ENCODE measurements at places on chromosomes 2 and 18.

DNA sequence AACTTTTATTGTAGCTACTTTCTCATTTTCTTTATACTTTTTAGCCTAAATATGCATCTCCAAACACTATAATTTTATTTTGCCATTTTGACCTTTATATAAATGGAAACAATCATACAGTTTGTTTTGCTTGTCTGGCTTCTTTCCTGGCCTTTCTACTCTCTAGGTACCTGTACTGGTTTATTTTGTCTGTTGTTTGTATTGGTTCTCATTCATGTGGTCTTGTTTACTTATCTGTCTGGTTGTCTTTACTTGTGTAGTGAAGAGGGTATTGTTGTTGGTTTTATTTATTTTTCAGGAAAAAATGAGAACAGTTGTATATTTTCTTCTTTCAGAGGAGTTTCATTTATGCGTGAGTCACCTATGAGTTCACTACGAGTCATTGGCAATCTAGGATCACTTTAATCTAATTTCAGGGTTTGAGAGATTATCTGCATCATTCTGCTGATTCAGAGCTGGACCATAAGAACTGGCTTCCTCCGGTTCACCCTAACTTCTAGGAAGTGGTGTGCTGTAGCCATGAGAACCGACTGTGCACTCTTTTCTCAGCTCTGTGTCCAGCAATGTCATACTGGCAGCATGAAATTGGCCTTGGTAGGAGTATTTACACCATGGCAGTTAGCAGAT lies 33.1 kb upstream of the HDAC4 start:
- DNase-seq, result no peak

GRCh38 chr2:212294816-212295215 lies 243.8 kb downstream of the ERBB4 start:
- no peak for DNase-seq

GRCh38 chr2:177225965-177226360 lies 13.4 kb downstream of the HNRNPA3 start:
- DNase-seq, result no peak

GRCh38 chr2:231692847-231693246 lies 15.5 kb upstream of the PTMA start:
- DNase-seq, result no peak

DNA sequence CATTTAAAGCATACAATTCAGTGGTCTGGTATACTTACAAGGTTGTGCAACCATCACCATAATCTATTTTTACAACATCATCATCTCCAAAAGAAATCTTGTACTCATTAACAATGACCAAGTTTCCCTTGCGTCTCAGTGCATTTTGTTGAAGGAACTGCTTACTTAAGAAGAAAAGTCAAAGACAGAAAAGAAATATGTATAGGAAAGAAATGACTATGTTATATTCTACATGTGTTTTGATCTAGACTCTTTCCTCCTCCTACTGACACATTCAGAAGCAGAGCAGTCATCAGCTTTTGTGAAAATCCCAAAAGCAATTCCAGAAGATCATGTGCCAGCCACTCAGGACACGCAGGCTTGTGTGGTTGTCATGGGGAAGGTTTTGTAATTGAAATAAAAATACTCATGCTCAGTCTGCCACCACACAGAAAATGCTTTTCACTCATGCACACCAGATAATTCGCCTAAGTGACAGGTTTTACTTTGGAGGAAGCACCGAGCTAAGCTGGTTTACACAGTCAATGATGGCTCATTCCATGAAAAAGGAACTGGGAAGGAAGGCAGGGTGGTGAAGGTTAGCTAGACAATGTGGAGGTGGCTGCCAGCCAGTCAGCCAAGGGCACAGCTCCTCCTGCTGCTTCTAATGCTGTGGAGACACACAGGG lies 158.5 kb upstream of the REV1 start:
- peak; percentile 46 for DNase-seq

DNA sequence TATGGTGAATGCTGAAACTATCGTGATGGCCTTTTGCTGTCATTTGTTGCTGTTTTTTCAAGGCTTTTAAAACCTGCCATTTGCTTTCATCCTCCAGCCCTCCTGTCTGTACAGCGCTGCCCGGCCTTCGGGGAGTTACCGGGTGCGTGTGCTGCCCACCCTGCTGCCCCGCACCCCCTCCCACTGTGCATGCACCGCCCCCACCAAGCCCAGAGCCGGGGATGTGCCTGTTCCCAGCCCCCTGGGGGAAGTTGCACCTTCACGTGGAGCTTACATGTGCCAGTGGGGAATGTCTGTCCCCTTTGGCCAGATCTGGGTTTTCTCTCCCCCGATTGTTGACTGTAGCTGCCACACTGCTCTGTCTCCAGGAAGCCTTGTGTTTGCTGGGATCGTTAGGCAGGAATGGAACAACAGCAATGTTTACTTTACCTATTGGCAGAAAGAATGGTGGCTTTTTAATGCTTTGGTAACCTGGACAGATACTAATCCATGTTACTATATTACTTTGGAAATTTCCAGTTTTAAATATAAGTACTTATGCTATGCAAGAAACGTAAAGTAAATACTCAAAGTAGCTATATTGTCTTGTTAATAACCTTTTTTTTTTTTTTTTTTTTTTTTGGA lies 64.8 kb upstream of the RBM44 start:
- DNase-seq, result no peak

DNA sequence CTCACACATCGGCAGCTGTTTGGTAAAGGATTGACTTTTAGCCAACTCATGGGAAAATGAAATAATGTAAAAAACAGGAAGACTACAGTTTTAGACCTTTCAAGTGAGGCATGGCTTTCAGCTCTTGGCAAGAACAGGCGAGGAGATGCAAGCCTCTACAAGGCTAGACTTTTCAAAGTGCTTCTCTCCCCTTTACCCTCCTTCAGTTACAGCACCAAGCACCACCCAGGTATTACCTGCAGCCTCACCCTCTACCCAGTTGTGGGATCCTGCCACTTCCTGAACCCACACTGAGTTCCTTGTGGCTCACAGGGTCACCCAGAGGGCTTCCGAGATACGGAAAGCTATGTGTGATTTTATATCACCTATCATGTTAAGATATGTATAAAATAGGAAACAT lies 14.7 kb downstream of the UGT1A10 start:
- no peak for DNase-seq

DNA sequence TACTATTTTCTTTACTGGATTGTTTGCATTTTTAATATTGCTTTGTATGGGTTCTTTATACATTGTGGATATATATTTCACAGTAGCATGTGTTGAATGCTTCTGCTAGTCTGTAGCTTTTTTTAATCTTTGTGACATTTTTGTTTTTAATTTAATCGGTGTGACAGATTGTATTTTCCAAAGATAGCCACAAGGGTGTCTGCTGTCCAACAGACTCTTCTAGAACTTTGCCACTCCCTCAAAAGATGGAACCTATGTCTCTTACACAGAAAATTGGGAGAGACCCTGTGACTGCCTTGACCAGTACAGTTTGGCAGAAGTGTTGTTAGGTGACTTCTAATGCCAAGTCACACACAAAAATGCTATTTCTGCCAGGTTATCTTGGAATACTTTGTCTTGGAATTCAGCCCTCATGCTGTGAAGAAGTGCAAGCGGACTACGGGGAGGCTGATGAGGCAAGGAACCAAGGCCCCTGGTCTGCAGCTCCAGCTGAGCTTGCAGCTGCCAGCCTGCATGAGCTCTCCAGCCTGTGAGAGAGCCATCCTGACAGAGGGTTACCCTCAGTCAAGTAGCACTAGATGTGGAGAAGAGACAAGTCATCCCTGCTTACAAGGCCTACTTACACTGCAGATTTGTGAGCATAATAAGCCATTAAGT lies 110.8 kb downstream of the TDRD15 start:
- DNase-seq, result no peak

DNA sequence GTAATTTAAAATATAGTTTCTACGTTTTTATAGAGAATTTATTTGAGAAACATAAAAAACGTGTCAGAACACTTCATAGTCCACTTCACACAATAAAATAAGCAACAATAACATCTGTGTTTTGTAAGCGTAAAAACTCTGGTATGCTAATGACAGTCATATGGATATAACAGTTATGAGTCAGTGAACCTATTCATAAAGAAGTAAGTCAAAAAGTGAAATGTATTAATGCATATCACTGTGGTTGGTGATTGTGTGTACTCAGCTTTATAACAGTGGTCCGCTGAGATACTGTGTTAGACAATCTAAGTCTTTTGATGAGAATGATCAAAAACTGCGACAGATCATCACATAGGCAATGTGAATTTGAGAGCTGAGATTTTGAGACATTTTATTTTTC lies 153.2 kb downstream of the WDR7 start:
- no peak for DNase-seq

DNA sequence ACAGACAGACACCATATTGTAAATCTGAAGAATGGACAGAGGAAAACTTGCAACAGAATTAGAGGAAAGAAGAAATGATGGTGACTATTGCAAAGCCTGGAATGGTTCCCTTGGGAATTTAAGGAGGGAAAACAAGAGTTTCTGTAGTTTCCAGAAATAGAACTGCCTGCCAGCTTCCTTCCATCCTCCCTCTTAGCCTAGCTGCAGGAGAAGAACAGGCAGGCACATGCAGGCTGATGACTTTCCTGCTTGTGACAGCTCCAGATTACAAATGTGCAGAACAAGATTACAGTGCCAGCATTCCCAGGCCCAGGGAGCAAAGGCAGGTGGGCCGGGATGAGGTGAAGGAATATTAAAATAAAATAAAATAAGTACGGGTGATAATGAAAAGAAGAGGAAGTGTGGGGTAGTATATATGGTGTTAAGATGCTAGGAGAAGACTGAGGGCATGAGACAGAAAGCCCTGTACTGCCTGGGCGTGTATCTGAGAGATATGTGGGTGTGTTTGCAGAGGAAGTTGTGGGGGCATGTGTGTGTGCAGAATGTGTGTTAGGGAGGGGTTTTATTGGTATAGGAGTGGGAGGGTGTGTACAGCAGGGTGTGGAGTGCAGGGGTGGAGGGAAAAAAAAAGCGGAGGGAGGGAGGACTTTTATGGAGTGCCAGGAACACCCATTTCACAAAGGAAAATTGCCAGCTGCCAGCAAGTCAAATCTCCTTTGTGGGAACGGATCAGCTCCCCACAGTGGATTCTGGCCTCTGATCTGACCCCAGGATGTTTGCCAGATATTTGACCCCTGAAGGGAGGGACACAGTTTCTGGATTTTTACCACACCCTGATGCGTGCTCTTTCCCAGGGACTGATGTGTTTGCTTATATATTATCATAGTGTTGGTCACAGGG lies 43.9 kb upstream of the NEMP2 start:
- no peak for DNase-seq

DNA sequence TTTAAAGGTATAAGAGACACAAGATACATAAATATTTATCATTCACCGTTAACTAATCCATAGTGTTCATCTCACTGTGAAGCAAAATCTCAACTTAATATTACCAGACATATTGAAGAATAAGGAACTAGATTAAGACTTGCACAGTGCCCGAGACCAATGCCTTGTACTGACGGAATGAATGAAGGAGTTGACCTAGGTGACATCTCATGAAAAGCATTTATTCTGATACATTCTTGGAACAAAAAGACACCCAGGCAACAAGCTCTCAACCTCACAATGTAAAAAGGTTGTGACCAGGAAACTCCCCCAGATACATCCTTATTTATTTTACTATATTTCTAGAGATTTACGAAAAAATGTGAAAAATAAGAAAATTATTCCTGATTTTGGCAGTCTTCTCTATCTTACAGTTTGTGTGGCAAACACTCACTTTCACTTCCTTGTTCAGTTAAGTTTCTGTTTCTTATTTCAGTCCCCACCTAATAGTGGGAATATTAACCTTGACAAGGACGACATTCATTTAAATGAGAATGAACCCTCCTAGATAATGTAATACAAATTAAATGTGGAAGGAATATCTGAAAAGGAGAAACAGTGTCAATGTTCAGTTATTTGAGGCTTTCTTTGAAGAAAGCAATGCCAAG lies 28.4 kb downstream of the M1AP start:
- no peak for DNase-seq

- no peak for DNase-seq
Measured at GRCh38 chr2:139969323-139969722, 1189.1 kb upstream of the NXPH2 start.

DNA sequence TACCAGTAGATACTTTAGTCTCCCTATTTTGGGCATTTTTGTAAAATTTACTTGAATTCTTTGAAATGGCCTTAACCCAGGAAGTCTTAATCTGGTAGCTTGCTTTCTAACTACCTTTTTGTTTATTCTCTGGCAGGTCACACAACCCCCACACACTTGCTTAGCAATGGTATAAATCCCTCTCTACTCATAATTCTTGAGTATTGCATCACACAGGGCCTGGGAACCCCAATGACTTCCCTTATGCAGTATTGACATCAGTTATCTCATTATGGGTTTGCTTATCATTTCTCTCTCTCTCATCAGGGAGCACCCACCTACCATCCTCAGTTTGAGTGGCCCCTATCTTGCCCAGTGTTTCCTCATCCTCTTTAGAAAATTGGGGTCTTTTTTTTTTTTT lies 207.1 kb downstream of the KCNS3 start:
- no peak for DNase-seq

GRCh38 chr18:13003466-13003896 lies 12.3 kb downstream of the CEP192 start:
- no peak for DNase-seq

GRCh38 chr2:17083902-17084301 lies 418.3 kb upstream of the CYRIA start:
- DNase-seq, result no peak

DNA sequence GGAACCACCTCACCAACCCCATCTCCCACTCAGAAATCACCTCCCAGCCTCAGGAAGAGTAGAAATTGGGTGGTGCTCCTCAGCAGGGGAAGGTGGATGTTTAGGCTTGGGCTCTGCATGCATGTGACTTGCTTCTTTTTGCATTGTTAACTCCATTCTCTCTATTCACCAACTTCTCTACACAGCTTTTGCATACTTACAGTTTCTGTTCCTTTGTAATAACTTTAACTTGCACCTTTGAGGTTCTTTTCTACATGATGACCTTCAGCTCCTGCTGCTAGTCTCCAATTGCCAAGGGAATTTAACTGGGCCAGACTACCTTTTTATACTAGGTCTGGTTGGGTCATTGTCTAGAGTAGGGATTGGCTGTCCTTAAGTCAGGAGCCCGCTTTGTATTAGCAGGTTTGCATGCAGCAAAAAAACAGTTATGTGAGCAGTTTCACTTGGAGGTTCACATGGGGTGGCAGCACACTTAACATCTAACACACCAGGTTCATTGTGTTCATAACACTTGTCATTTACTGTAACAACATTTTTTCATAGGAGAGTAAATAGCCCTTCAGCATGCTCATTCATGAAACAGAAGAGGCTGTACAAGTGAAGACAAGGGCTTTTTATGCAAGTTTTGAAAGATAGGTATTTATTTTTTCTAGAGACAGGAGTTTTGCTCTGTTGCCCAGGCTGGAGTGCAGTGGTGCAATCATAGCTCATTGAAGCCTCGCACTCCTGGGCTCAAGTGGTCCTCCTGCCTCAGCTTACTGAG lies 12.0 kb downstream of the MRPL35 start:
- DNase-seq, result no peak

DNA sequence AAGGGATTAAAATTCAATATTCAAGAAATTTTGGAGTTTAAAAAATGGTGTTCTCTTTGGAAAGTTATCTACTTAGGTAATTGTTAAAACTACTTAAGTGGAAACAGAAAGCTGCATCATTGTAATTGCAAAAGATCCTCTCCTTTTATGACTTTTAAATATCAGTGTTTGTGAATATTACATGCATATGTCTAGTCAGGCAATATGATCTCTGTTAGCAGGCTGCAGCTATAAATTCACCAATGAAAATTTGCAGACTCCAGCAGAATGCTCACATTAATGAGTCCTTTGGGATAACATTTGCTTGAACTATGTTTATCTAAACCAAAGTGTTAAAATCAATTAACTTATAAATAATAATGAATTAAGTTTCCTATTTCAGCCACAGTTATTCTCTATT lies 59.2 kb upstream of the CSRNP3 start:
- DNase-seq, result no peak

- no peak for DNase-seq
Measured at GRCh38 chr2:31284107-31284506, 50.2 kb downstream of the EHD3 start.

All from left ventricle myocardium superior (tissue), 1 donor.